Activated CD8-positive, alpha-beta memory T cell treated with anti-CD3 and anti-CD28 coated beads for 24 hours (primary cell): ENCODE measurements at places on chromosomes 13 and 19.

GRCh38 chr13:113724016-113724758, 34.8 kb upstream of the TMEM255B start:
- no peak for DNase-seq

DNA sequence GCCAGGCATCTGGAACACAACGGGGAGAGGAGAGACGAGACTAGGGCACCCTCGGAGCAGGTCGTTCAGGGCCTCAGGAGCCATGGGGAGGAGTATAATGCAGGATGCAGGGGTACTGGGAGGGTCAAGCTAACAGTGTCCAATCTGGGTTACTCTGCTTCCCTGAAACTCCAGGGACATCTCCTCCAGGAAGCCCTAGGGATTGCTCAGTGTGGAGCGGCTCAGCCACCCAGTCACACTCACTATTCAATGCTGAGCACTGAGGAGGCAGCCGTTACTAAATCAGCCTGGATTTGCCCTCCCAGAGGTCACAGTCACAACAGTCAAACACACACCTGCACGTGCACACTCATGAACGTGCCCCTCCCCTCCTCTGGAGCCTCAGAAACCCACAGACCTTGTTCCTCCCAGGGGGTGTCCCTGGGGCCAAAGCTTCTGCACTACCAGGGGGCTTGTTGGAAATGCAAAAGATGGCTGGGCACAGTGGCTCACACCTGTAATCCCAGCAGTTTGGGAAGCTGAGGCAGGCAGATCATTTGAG, 6.9 kb upstream of the FOSB start:
- no peak for DNase-seq

- no peak for DNase-seq
These were observed 10.7 kb upstream of the KPTN start for GRCh38 chr19:47494729-47495128.

- peak; percentile 21 for DNase-seq
These were observed 418.9 kb downstream of the ZNF536 start for GRCh38 chr19:30791088-30791487.

- DNase-seq, result no peak
These were observed 2.5 kb downstream of the IL4I1 start for GRCh38 chr19:49894011-49894664.
